Activated CD8-positive, alpha-beta memory T cell treated with anti-CD3 and anti-CD28 coated beads, Interleukin-2, amount 50 U/mL, for 48 hours (primary cell): ENCODE measurements at places on chromosomes 2 and 18.

- DNase-seq: no peak
These were observed 42.2 kb upstream of the SMAD7 start for GRCh38 chr18:48992791-48993555.

DNA sequence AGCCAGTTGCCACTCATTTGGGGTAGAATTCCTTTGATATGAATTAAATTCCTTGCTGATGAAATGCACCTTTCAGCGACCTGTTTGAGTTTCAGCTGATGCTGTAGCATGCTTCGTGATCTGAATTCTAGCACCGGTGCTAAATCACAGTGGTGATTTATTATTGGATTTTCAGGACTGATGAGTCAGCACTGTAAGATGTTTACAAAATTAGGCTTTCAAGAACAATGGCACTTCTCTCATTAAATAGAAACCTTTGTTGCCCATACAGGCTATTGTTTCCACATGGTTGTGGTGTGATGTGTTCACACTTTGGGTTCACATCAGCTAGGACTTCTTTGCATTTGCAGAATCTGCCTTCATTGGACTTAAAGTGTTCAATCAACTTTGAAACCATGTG is 687.7 kb downstream of the ARHGAP15 start:
- no peak for DNase-seq

GRCh38 chr2:202215179-202215578 is 23.2 kb downstream of the SUMO1 start:
- DNase-seq: no peak

- no peak for DNase-seq
These were observed 43.1 kb upstream of the RTN4 start for GRCh38 chr2:55093381-55093780.

DNA sequence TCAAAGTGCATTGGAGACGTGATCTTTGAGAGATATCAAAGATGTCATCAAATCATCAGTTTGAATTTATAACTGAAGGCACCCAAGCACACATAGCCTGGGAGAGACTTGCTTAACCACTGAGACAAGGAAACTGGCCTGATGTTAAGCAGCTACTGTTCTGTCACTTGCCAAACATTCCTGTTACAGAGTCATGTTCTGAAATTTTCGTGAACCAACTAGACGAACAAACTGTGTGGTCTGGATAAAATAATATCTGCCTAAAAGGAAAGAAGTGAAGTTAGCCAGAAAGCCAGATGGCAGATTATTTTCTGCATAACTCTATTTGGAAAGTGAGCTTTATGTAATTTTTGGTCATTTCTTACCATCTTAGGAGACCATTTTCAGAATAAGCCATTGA is 51.4 kb downstream of the SPATS2L start:
- DNase-seq: no peak
